ENCODE measurements at places on chromosomes 11 and 22.

DNA sequence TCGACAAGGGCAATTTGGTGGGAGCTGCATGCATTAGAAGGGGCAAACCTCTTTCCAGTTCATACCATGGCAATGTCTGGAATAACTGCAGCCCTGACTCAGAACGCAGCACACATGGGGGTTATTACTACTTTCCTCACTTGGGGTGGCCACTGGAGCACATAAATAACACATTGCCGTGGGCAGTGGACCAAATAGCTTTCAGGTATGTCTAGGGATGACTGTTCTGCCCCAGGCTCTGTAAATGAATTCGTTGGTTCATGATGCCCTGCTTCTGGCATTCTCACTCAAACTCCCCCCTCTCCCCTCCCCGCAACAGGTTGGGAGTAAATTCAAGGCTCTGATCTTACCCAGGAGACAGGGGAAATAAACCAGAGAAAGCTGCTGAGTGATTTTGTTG, 238.0 kb upstream of the PLET1 start:
- DNase-seq = no peak

- DNase-seq = no peak
These were observed 7.6 kb downstream of the OSBPL5 start for GRCh38 chr11:3157381-3158130.

- DNase-seq = no peak
These were observed 19.7 kb downstream of the SLC37A2 start for GRCh38 chr11:125082611-125083311.

DNA sequence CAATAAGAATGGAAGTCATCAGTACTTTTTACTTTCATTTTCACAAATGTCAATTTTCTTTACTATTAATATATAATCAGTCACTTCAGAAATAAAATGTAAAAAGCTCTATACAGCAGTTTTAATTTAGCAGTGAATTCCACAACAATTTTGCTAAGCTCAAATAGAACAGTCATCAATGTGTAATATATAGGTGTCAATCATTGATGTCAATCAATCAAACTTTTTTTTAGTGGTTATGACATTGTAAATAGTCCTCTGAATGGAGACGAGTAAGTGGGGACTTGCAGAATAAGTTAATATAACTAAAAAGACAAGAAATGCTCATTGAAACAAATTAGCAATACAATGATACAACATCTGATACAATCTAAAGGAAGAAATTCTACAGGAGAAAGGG, 327.4 kb downstream of the GUCY1A2 start:
- DNase-seq = no peak

DNA sequence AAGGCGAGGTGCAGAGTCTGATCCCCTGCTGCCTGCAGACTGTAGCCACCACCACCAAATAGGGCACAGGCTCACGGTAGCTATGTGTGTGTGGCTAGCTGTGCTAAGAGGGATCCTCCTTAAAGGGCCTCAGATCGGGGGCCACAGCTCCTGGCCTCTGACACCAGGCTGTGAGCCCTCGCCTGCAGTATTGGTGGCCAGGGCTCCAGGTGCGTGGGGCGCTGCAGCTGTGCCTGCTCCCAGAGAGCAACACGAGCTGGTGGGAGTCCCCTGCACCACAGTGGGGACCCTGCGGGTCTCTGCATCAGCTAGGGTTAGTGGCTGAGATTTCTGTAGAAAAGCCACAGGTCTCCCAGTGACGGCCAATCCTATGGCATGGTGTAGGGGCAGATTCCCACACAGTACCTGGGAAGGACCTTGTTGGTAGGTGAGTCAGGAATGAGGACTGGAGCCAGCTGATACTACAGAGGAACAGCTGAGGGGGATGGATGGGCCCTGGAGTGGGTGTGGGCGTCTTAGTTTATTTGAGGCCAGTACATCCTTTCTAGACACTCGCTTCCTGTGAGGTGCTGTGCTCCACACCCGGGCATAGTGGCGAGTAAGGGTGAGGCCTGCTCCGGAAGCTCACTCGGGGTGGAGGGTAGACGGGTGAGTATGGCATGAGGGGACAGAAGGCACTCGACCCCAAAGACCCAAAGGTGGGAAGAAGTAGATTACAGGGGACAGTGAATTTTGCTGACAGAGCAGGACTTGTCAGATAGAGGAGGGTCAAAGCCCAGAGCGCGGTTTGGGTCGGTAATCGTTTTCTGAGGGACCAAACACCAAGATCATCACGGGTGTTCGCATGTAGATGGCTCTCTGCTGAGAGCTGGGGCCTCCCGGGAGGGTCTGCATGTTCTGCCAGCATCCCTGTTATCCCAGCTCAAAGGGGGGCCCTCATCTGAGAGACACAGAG, 212.5 kb downstream of the TBC1D22A start:
- DNase-seq = no peak

Measured in NCI-H2081 treated with DMSO at 0.1 percent for 48 hours (cell line).